Activated CD4-positive, alpha-beta T cell treated with anti-CD3 and anti-CD28 coated beads, Interleukin-2, amount 50 U/mL, for 48 hours (primary cell): ENCODE measurements at places on chromosomes 1 and 21.

GRCh38 chr1:87030740-87031690, 116.6 kb downstream of the HS2ST1 start:
- no peak for DNase-seq

DNA sequence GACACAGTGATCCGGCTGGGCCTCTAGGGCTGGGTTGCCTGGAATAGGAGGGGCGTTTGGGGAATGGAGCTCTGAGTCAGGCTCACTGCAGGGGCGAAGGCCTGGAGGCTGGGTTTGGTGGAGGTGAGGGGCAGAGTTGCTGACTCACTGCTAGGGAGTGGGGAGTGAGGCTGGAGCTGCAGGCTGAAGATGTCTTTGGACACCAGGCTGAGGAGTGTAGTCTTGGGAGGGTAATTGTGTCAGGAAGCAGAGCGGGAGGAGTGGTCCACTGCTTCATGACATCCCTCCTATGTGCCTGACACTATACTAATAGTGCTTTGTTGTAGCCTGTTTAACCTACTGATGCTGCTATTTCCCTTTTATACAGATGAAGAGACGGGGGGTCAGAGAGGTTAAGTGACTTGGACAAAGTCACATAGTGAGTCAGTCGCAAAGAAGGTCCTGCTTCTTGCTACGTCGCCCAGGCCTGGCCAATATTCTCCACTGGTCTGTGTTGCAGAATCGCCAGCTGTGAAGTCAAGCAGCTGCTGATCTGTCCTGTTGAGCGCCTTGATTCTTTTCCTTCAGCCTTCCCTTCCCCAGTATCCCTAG, 13.6 kb downstream of the ACTL8 start:
- DNase-seq, result no peak

DNA sequence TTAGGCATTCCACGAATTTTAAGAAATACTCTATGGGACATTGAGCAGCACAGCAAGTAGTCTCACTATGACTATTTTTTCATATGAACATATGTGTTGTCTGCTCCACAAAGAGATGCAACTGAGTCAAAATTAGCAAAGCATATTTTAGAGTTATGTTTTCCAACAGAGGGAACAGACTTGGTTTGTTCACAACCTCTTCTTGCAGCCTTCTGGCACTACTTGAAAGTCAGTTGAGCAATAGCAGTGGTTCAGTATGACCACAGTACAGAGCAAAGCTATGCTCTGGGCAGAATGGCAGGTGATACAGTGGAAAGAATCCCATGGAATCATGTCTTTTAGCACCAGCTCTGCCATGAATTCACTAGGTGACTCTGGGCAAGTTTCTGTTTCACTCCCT, 5.2 kb downstream of the CCN1 start:
- no peak for DNase-seq

GRCh38 chr21:45326169-45326851, 38.6 kb upstream of the POFUT2 start:
- DNase-seq, result no peak

- peak; percentile 64 for DNase-seq
Measured at GRCh38 chr1:32336963-32337675, 1.1 kb upstream of the MARCKSL1 start.

DNA sequence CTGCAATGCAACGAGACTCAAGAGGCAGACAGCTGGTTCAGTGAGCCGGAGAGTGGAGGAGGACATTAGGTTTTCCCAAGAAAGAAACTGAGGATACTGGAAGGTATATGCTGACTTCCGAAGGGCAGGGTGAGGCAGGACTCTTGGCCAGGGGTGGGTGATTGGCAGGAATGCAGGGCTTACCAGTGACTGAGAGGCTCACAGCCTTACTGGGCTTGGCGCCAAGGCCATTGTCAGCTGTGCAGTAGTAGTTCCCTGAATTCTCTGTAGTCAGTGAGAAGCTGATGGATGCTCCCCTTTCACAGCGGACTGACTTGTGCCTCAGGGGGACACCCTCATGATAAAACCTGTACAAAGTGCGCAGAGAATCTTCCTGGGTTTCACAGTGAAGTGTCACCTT, 9.6 kb downstream of the FCRL5 start:
- DNase-seq, result no peak

DNA sequence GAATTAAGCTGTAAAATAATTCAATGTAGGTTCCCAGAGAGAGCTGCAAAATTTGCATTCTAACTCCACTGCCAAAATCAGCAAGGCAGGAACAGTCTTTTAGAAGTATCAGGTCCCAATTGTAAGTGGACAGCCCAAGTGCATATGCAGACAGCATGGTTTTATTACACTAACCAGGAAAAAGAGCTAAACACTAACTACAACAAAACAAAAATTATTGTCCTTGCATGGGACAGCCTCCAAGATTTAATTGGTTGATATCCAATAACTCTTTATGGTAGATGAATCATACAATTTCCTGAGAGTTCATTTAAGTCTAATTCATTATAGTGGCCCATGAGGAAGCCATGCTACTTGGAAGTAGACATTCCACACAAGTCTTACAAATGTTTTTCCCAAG, 154.3 kb upstream of the ZNF648 start:
- DNase-seq, result no peak

DNA sequence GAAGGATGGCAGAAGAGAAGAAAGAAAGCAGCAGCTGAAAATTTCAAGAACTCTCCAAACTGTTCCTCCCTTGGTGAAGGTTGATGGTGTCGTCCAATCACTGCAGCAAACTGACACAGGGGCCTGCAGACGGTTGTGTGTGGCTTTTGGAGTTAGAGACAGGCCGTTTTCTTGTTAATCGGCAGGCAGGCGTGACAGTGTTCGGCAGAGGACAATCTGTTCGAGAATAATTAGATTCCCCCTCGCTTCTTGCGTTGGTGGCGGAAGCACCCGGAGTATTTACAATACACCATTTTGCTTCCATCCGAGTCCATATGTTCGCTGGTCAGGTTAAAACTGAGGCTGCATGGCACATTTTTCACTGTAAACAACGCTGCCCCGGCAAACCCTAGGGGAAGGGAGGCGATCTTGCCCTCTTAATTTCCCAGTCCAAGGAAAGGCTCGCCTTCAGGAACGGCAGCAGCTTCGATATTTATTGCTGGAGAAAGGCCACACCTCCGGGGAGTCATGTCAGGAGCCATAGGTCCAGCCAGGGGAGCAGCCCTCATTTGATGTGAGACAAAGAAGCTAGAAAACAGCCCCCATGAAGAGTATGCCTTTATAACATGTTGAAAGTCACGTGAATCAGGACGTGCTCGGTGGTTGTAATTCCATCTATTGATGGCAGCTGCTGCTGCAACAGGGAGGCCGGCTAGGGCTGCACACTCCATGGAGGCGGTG, 360.1 kb downstream of the SMYD3 start:
- no peak for DNase-seq

DNA sequence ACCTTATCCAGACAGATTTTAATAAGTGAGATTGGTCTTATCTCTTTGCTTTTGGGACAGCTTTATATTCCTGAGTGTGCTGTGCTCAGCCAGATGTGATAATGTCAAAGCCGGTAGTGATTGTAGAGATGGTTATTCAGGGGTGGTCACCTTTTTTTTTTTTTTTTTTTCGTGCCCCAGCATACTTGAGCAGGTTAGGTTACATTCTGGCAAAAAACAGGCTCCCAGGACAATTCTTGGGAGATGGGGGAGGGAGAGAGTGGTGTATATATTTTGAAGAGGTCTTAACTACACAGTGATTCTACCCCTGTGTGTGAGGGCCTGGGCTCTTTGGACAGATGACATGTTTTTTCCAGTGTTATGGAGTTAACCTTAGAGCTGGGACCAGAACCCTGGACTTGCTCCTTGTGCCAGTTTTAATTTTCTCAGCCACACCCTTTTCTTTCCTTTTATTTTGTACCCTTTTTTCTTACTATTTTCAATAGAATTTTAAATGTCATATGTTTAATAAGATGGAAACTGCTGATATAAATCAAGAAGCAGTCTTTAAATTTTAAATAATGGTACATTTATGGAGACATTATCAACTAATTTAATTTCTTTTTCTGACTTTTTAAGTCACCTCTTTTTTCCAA, 88.4 kb downstream of the DYRK1A start:
- DNase-seq, result no peak

- no peak for DNase-seq
Measured at GRCh38 chr1:246218686-246219085, 288.4 kb downstream of the SMYD3 start.

DNA sequence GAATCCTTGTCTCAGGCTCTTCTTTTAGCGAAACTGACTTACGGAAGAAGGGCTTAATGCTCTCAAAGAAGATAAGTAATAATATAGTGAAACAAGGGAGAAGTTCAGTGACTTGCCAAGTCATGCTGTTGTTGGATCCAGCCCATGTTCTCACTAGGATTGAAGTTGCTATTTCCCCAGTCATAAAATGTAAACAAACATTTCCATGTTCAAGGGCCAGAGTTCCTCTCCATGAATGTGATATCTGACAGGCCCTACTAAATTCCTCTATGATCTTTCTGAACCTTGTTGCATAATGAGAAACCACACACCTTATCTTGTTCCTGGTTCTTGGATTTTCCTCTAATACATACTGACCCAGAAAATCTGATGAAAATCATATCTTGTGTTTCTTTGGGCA, 876.5 kb upstream of the B3GALT2 start:
- no peak for DNase-seq

- peak; percentile 53 for DNase-seq
Measured at GRCh38 chr21:45152265-45152746, 77.9 kb downstream of the ADARB1 start.

DNA sequence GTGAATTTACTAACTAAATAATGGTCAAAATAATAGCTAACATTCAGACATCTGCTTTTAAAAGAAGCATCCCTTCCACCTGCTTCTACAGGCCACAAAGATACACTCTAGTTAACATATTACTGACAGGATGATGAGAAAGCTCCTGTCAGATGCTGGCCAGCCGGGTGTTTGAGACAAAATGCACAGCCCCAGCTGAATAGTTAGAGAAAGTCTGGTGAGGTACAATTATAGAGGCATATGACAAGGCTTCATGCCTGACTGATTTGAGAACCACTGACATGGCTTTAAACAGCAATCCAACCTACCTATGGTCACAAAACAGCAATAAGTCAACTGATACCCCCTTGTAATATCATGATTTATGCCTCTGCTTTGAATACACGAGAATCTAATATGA, 137.0 kb downstream of the DENND1B start:
- no peak for DNase-seq

GRCh38 chr1:211327346-211327921, 801 bp downstream of the TRAF5 start:
- peak; percentile 37 for DNase-seq

DNA sequence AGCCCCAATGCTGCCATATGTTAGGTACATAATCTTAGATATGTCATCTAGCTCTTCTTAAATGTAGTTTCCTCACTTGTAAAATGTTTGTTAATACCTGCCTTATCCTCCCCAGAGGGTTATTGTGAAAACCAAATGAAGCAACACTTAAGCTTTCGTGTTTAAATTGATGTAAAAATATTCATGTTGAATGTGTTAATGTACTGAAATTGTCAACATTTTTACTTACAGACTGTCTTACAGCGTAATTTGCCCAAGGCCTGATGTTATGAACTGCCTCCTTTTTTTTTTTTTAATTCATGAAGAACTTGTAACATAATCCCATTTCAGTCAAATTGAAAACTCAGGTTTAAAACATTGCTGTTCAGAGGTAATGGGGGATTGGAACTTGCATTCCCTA, 25.6 kb upstream of the ENAH start:
- no peak for DNase-seq

GRCh38 chr1:118151312-118151937, 33.6 kb downstream of the SPAG17 start:
- peak; percentile 43 for DNase-seq

DNA sequence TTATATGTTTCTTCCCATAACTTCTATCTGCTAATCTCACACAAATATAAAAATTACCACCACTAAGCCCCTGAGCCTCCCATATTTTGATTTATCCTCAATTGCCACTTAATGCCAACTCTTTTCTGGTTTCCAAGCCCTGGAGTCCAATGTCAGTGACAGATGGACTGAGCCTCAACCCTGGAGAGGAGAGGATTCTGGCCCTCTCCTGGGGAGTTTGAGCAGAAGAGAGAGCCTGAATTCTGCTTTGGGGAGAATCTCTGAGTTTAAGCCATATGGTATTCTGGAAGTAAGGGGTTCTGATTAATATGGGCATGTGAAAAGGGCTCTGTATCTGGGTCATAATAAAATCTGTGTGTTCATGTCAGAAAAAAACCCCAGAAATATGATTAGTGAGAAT, 8.5 kb downstream of the CADM3 start:
- DNase-seq, result no peak
